ENCODE measurements at places on chromosomes 4 and X. TPM values are rescaled to one million over a fixed set of nuclear protein-coding genes. Genes with fewer than 3 reads are reported as not detected.

CDKL5 gene
- total RNA-seq = 0.87 TPM

TEX11 gene
- total RNA-seq = not detected

ARAF gene
- total RNA-seq = 32.4 TPM

MAPK10 gene
- total RNA-seq = 2.0 TPM

TRPC5OS gene
- total RNA-seq = not detected

RNF128 gene
- total RNA-seq = 0.64 TPM

XK gene
- total RNA-seq = 1.5 TPM

LEF1 gene
- 27.7 TPM for total RNA-seq

FRG2 gene
- total RNA-seq = 1.4 TPM

F8A2 gene
- total RNA-seq = not detected

MAP9 gene
- 5.7 TPM for total RNA-seq

AR gene
- total RNA-seq = 5.9 TPM

XPNPEP2 gene
- not detected for total RNA-seq

GALNT7 gene
- total RNA-seq = 42.2 TPM

OR13H1 gene
- not detected for total RNA-seq

IL1RAPL2 gene
- total RNA-seq = not detected

MAGED4B gene
- 5.3 TPM for total RNA-seq

SLC6A14 gene
- total RNA-seq = not detected

MAGEB10 gene
- not detected for total RNA-seq

TMSB15C gene
- total RNA-seq = 0.73 TPM

KLB gene
- not detected for total RNA-seq

HTN3 gene
- total RNA-seq = 0.80 TPM

MAGEA3 gene
- total RNA-seq = 247 TPM

TCEAL8 gene
- 46.8 TPM for total RNA-seq

C4orf36 gene
- 2.6 TPM for total RNA-seq

MAP7D2 gene
- not detected for total RNA-seq

ART3 gene
- total RNA-seq = not detected

HTATSF1 gene
- 61.1 TPM for total RNA-seq

ANOS1 gene
- 14.6 TPM for total RNA-seq

EMCN gene
- total RNA-seq = not detected

CXCL8 gene
- total RNA-seq = 12.9 TPM

GAGE13 gene
- total RNA-seq = not detected

RAB33B gene
- total RNA-seq = 5.6 TPM

PRR27 gene
- not detected for total RNA-seq

ZBTB33 gene
- total RNA-seq = 12.3 TPM

SPANXN4 gene
- 0.18 TPM for total RNA-seq

SLITRK2 gene
- total RNA-seq = not detected

BEX1 gene
- 112 TPM for total RNA-seq

F8A1 gene
- total RNA-seq = 6.7 TPM
